ENCODE measurements at places on chromosomes 16 and 17.

DNA sequence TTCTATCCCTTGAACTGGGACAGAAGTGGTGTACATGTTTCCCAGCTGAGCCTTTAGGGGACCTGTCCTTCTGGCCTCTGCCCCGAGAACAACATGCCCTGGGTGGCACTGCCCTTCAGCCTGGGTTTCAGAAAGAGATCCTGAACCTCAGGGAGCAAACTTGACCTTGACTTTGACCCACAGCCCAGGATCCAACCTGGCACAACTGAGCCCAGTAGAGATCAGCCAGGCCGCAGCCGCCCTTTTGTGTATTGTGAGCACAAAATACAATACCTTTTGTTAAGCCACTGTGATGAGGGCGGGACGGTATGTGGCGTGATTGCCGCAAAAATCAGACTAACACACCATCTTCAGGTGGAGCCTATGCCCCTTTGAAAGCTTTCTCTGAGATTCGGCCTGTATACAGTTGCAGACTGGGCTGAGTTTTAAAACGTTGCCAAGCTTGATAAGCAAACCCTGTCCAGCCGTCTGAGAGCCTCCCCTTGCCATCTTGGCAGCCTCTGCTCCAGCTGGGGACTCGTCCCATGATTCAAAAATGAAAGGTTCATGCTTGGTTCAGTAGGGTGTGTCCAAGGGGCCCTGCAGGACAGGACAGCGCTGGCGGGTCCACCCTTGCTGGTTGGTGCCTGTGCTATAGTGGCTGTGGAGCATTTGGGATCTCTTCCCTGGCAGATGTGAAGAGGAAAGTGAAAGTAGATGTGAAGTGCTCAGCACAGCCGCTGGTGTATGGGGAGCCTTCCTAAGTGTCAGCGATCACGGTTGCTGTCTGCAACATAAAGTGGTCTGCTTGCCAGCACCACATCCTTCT is 40.3 kb downstream of the FOXL1 start:
- no peak for DNase-seq

- DNase-seq: peak; percentile 70
These were observed at the start of gene OSBPL7 for GRCh38 chr17:47821424-47822391. Gene OSBPL7 (minus strand): TSS chr17:47821794. CDS start chr17:47820278, 1,516 bp downstream.

GRCh38 chr17:41666237-41666641 is 22.4 kb upstream of the EIF1 start:
- peak; percentile 86 for DNase-seq

DNA sequence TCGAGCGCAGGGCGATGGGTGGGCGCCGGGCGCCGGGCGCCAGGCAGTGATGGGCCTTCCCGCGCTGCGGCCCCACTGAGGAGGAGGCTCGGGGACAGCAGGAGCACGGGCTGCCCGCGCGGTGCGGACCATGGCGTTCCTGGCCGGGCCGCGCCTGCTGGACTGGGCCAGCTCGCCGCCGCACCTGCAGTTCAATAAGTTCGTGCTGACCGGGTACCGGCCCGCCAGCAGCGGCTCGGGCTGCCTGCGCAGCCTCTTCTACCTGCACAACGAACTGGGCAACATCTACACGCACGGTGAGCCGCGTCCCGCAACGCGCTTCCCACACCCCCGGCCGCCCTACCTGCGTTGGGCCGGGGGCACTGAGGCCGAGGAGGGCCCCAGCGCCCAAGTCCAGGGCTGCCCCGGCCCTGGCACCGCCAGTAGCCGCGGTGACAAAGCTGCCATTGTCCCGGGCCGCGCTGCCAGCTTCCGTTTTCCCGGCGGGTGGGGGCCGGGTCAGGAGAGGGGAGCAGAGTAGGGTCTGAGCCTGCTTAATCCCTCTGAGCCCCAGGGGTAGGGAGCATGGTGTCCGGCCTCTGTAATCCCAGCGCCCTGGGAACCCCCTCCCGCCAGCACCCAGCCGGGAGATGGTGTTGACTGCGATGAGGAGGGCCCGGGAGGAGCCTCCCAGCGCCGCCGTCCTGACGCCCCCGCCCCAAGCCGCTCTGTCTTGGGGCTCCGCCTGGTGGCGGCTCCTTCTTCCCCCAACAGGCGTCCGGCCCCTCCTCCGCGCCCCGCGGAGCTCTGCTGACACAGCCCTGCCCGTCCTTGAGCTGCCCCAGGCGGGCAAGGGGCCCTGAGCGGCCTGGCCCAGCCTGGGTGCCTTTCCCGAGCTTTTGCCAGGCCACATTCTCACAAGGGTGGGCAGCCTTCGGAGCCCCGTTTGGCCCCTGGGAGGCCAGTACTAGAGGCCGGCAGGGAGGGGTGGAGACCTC is 685 bp downstream of the PAQR4 start:
- peak; percentile 88 for DNase-seq

- DNase-seq: no peak
These were observed 101.4 kb upstream of the XYLT1 start for GRCh38 chr16:17572145-17572544.

- DNase-seq: peak; percentile 68
These were observed 42.2 kb upstream of the GSE1 start for GRCh38 chr16:85570735-85571562.

DNA sequence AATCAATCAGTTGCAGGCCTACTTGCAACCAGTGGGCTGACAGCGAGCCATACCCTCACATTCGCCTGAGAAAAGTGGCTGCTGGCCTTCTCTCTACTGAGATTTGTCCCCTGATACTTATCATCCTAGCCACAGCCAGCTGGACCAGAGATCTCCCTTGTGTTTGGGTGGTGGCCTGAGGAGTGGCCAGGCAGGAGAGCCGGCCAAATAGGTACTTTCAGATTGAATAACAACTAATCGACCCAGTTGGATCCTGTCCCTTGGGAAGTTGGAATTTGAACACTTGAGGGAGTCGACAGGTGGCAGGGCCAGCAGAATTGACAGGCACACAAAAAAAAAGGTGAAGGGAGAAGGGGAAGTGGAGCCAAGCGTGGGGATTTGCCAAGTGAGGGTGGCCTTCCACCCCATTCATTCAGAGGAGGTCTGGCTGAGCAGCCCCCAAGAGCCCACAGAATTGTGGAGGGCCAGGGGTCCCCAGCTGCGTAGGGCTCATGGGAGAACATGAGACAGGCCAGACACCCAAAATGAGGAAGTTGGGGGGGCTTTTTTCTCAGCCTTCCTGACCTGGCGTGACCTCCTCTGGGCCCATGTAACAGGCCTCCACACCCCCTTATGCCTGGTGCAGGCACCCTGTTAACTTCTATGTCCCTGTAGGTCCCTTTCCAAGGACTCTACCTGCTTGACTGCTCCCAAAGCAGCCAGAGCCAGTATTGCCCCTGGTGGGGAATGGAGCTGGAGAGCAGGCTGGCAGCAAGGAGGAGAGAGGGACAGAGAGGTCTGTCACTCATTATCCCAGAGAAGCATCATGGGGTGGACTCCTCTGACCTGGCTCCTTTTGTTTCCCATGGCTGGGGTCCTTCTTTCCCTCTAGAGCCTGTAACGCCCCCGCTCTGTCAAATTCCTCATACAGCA is 2.9 kb upstream of the RANGRF start:
- DNase-seq: no peak

GRCh38 chr17:83124871-83125514 is 45.6 kb downstream of the METRNL start:
- peak; percentile 42 for DNase-seq

GRCh38 chr16:9138731-9139501 is 47.5 kb downstream of the HAPSTR1 start:
- peak; percentile 65 for DNase-seq

DNA sequence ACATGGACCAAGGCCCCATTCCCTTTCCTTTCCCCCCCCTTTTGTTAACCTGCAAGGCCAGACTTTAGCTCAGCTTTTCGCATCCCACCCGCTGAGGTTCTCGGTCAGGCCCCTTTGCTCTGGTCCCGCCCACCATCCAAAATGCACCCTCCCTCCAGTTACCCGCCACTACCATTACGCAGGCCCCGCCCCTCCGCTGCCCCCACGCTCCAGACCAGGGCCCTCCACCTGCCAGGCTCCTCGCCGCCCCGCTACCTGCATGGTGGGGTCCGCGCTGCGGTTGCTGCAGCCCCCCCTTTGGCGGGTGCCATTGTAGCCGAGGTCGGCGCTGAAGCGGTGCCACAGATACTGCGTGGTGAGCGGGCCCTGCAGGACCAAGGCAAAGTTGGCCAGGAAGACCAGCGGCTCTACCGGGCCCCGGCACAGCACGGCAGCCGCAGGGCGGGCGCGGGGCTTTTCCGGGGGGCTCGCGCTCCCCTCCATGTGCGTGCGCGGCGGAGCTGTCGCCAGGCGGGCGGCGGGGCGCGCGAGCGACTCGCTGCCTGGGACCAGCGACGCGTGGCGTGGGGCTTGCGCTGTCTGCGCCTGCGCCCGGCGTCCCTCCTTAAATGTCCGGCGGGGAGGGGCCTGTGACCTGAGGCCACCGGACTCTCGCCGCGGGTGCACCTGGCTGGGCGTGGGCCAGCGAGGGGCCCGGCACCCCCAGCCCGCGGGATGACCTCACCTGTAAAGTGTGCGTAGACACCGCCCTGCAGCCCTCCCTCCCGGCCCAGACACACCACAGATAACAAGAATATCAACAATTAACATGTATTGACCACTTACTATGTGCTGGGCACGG is at the start of gene SLC46A1:
Gene SLC46A1, minus strand, starts transcription at position 581 of the 841 bp plus-strand sequence. Its CDS starts 98 bp downstream, at position 483.
- peak; percentile 49 for DNase-seq

- no peak for DNase-seq
These were observed 36.0 kb downstream of the CHD9 start for GRCh38 chr16:53090591-53091411.

- DNase-seq: no peak
These were observed 632.4 kb downstream of the CDH11 start for GRCh38 chr16:64489449-64489848.

DNA sequence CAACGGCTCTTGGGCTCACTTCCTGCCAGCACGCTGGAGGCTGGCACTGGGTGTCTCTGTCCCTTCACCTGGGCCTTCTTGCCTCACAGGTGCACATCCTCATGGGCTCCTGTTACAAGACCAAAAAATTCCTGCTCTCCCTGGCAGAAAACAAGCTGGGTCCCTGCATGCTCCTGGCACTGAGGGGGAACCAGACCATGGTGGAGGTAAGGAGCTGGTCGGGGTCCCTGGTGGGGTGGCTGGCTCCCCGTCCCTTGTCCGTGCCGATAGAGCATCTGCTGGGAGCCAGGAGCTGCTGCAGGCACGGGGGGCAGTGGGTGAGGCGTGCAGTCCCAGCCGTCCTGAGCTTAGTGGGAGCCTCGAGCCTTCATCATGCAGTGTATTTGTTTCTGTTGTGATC is 79.5 kb upstream of the PLCG2 start:
- no peak for DNase-seq

DNA sequence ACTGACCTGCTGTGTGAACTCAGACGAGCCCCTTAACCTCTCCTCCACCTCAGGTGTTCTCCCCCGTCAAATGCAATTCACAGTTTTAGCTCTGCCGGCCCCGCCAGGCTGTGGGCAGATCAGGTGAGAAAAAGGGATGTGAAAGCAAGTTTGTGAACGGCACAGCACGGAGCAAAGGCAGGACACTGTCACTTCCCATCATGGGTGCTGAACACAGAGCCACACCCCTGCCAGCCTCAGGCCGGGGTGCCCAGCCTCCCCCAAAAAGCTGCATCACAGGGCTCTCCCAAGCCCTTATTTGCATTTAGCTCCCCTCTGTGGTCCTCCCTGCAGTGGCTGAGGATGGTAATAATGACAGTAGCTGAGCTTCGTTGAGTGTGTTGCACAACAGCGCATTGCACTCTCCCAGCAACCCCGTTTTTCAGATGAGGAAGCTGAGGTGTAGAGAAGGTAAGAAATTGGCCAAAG is 88.8 kb upstream of the TNRC6C start:
- no peak for DNase-seq

DNA sequence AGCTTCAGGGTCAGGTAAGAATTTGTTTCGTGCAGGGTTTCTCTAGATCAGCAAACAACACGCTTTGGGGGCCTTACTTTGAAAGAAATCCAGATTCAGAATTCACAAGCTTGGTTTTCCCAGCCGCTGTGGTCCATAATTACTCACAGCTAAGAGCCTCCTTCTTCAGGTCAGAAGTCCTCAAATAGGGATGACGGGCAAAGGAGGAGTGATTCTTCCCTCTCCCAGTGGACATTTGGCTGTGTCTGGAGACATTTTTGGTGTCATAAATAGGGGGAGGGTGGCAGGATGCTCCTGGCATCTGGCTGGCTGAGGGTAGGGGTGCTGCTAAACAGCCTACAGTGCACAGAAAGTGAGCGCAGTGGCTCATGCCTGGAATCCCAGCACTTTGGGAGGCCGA is 48.6 kb upstream of the USP7 start:
- no peak for DNase-seq

DNA sequence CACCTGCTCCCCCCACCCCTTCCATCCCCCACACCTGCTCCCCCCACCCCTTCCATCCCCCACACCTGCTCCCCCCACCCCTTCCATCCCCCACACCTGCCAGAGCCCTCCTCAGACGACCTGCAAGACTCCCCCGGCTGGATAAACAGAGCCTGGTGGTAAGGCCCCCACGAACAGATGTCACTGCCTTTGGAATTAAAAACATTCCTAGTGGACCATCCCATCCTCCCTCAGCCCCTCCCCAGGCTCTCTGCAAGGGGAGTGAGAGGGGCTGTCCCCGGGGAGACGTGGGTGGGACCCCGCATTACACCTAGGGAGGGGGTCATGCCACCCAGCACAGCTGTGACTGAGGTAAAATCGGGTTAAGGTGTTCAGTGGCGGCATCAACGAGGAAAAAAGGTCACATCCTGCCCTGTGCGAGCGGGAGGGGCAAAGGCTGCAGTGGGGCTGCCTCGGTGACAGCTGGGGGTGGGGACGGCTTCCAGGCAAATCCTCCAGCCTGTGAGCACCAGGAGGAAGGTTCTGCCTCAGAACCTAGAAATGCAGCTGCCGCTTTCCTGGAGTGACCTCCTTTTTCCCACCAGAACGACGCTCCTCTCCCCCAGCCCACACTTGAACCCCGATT is 38.7 kb downstream of the TIMM22 start:
- DNase-seq: no peak

- DNase-seq: no peak
These were observed 262.3 kb downstream of the SOX9 start for GRCh38 chr17:72382971-72383722.

GRCh38 chr17:73667181-73667959 is 23.1 kb upstream of the SDK2 start:
- DNase-seq: no peak

DNA sequence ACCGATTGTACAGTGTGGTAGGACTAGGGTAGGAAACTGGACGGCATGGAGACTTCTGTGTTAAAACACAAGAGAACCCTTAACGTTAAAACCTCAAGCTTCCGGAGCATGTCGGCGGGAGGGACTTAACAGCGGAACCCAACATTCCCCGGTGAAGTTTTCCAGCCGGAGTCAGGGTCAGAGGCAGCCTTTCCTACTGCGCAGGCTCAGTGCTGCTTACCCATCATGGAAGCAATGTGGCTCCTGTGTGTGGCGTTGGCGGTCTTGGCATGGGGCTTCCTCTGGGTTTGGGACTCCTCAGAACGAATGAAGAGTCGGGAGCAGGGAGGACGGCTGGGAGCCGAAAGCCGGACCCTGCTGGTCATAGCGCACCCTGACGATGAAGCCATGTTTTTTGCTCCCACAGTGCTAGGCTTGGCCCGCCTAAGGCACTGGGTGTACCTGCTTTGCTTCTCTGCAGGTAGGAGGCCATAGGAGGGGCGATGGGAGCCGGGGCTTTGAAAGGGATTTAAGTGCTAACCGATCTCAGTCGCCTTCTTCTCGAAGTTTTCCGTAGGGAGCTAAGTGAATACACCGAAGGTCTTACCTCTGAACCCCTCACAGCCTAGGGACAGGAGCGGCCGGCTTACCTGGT is at the start of gene PIGL:
Gene PIGL, plus strand, starts transcription at position 209 of the 634 bp plus-strand sequence. Its CDS starts 17 bp downstream, at position 226.
- peak; percentile 87 for DNase-seq
